ENCODE measurements at places on chromosomes 5 and 9. TPM values are rescaled to one million over a fixed set of nuclear protein-coding genes. Genes with fewer than 3 reads are reported as not detected.

DNA sequence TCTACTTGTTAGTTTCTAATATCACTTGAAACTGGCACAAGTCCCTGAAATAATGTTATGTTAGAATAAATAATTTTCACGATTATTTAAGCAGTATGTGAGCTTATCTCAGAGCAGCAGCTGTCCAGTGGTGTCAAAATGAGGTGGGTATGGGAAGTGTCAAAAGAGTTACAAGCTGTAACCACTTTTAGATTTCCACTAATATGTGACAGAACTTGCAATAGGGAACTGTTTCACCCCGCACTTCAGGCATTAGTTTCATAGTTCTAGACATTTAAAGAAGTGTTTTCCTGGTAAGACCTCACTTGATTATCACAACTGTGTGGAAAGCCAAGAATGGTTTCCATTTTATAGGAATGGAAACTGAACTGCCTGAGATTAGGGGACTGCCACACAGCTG is 2.9 kb upstream of the ISCA1 start:
- H3K4me3 ChIP-seq = no peak overlapping the region
- no peaks in the 10 kb centered on the region for H3K4me1 ChIP-seq
- H3K36me3 ChIP-seq = no peaks in the 10 kb centered on the region
- H3K27ac ChIP-seq = no peak overlapping the region
- DNase-seq = no peak

The TNFSF8 gene
- 0.32 TPM for total RNA-seq

- no peak for DNase-seq
- no peak overlapping the region for H3K27ac ChIP-seq
- H3K4me3 ChIP-seq = no peak overlapping the region
- no peaks in the 10 kb centered on the region for H3K4me1 ChIP-seq
- no peaks in the 10 kb centered on the region for H3K36me3 ChIP-seq
Measured at GRCh38 chr9:96008502-96009222, 133.2 kb downstream of the ERCC6L2 start.

The C9 gene
- not detected for total RNA-seq

GRCh38 chr5:2015124-2015848 is 132.6 kb upstream of the IRX4 start:
- H3K27ac ChIP-seq = no peak overlapping the region
- no peak for DNase-seq
- no peaks in the 10 kb centered on the region for H3K4me1 ChIP-seq
- no peaks in the 10 kb centered on the region for H3K27me3 ChIP-seq

Measured in prostate gland (tissue), 2 donors.